ENCODE measurements at places on chromosomes 5 and 9. TPM values are rescaled to one million over a fixed set of nuclear protein-coding genes. Genes with fewer than 3 reads are reported as not detected.

- no peak overlapping the region for H3K27ac ChIP-seq
- H3K27me3 ChIP-seq = no peaks in the 10 kb centered on the region
- H3K4me1 ChIP-seq = peaks cover 5% of the 10 kb centered on the region
- H3K36me3 ChIP-seq = no peaks in the 10 kb centered on the region
- DNase-seq = peak; percentile 61
These were observed 255.2 kb downstream of the DOCK8 start for GRCh38 chr9:469672-470551.

COL27A1 gene
- total RNA-seq = 31.2 TPM

GRCh38 chr5:14397717-14398116 is 183.9 kb upstream of the OTULINL start:
- H3K36me3 ChIP-seq = peaks cover 55% of the 10 kb centered on the region
- H3K27ac ChIP-seq = peak overlapping the region; percentile 54
- H3K4me1 ChIP-seq = peaks cover 54% of the 10 kb centered on the region
- peak; percentile 90 for DNase-seq
- no peaks in the 10 kb centered on the region for H3K27me3 ChIP-seq
- no peak overlapping the region for H3K4me3 ChIP-seq

DNA sequence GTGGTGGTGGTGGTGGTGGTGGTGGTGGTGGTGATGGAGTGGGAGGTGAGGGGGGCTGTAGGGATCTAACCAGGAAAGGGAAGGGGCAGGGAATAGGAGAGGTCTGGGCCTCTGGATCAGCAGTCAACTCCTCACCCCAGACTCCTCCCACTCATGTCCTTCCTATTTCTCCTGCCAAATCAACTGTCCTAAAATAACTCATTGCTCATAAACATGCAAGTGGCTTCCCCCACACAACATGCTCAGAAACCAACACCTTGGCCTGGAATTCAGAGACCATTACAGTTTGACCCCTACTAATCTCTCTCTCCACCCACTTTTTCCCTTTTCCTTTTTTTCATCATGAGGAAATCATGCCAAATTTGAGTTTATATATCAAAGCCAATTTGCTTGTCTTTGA is 8.4 kb upstream of the FSD1L start:
- peak; percentile 81 for DNase-seq
- H3K27ac ChIP-seq = no peak overlapping the region
- H3K27me3 ChIP-seq = no peaks in the 10 kb centered on the region
- no peak overlapping the region for H3K4me3 ChIP-seq

- no peak overlapping the region for H3K27ac ChIP-seq
- H3K4me1 ChIP-seq = no peaks in the 10 kb centered on the region
- H3K4me3 ChIP-seq = no peak overlapping the region
These were observed 71.5 kb downstream of the TRIM36 start for GRCh38 chr5:115098041-115098702.
